Activated T-helper 9 cell treated with anti-CD3 and anti-CD28 coated beads, Interleukin-2, amount 50 U/mL, for 16 hours (primary cell): ENCODE measurements at places on chromosomes 3 and 15.

GRCh38 chr15:90677807-90678790, 39.0 kb upstream of the BLM start:
- no peak for DNase-seq

GRCh38 chr3:101036213-101036618, 43.0 kb upstream of the ABI3BP start:
- no peak for DNase-seq

- DNase-seq = no peak
These were observed 3.3 kb downstream of the WNT7A start for GRCh38 chr3:13876451-13877100.

- no peak for DNase-seq
These were observed 35.9 kb downstream of the POC1A start for GRCh38 chr3:52118156-52118875.
